ENCODE measurements at places on chromosomes 6 and 20. TPM values are rescaled to one million over a fixed set of nuclear protein-coding genes. Genes with fewer than 3 reads are reported as not detected.
A peak's percentile ranks its signal among the peaks of the same experiment; 100 is the strongest.

- H3K4me3 ChIP-seq = peak overlapping the region; percentile 28
- H3K36me3 ChIP-seq = peaks cover 17% of the 10 kb centered on the region
- no peaks in the 10 kb centered on the region for H3K27me3 ChIP-seq
- DNase-seq = no peak
These were observed 37.7 kb downstream of the HECA start for GRCh38 chr6:139172567-139172966.

DNA sequence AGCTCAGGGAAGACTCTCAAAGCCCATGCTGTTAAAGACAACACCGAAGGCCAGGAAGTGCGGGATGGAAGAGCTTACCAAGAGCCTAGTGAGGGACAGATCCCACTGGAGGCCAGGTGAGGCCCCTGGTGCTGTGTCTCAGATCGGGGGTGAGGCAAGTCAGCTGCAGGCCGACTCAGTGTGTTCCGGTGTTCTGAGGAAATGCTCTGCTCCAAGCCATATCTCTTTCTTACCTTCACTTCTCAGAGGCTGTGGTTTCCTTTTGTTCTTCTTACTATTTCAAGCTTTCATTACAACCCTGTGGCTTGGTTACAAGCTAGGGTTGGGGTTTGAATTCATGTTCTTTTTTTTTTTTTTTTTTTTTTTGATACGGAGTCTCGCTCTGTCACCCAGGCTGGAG lies 114.3 kb upstream of the ZFP64 start:
- peak overlapping the region; percentile 34 for H3K27ac ChIP-seq
- H3K27me3 ChIP-seq = peaks cover 12% of the 10 kb centered on the region
- peaks cover 25% of the 10 kb centered on the region for H3K4me1 ChIP-seq
- H3K4me3 ChIP-seq = peak overlapping the region; percentile 61
- peaks cover 6% of the 10 kb centered on the region for H3K36me3 ChIP-seq

DNA sequence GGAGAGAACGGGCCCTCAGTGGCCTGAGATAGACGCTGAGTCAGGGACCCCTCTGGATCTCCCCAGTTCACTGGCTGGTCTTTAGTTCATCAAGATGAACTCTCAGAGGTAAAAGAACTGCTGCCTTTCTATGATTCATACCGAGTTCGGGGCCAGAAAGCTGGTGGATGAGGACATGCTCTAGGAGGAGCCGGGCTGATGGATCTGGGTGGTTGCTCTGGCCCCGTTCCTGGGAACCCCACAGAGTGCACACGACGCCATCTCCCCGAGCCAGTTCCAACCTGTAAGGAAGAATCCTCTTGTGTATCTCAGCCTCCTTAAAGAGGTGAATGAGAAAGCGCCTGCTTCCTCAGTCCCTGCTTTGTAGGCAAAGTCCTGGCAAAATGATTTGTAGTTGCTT lies 142.6 kb upstream of the PDE10A start:
- H3K27ac ChIP-seq = no peak overlapping the region
- H3K4me1 ChIP-seq = peaks cover 3% of the 10 kb centered on the region
- no peak overlapping the region for H3K4me3 ChIP-seq
- DNase-seq = no peak
- H3K27me3 ChIP-seq = peaks cover 24% of the 10 kb centered on the region
- no peaks in the 10 kb centered on the region for H3K36me3 ChIP-seq

- no peak for DNase-seq
- H3K4me3 ChIP-seq = no peak overlapping the region
- H3K36me3 ChIP-seq = peaks cover 5% of the 10 kb centered on the region
- peaks cover 18% of the 10 kb centered on the region for H3K4me1 ChIP-seq
- H3K27ac ChIP-seq = no peak overlapping the region
These were observed 7.3 kb downstream of the ZBP1 start for GRCh38 chr20:57612916-57613315.

- peaks cover 5% of the 10 kb centered on the region for H3K27me3 ChIP-seq
- no peak overlapping the region for H3K4me3 ChIP-seq
- no peak for DNase-seq
- peak overlapping the region; percentile 45 for H3K27ac ChIP-seq
- H3K4me1 ChIP-seq = no peaks in the 10 kb centered on the region
- no peaks in the 10 kb centered on the region for H3K36me3 ChIP-seq
These were observed 28.8 kb downstream of the EPB41L1 start for GRCh38 chr20:36183155-36183944.

GRCh38 chr6:5051394-5051793 lies 33.7 kb upstream of the PPP1R3G start:
- DNase-seq = no peak
- no peaks in the 10 kb centered on the region for H3K4me1 ChIP-seq
- no peaks in the 10 kb centered on the region for H3K27me3 ChIP-seq
- H3K4me3 ChIP-seq = no peak overlapping the region
- no peak overlapping the region for H3K27ac ChIP-seq
- no peaks in the 10 kb centered on the region for H3K36me3 ChIP-seq

DNA sequence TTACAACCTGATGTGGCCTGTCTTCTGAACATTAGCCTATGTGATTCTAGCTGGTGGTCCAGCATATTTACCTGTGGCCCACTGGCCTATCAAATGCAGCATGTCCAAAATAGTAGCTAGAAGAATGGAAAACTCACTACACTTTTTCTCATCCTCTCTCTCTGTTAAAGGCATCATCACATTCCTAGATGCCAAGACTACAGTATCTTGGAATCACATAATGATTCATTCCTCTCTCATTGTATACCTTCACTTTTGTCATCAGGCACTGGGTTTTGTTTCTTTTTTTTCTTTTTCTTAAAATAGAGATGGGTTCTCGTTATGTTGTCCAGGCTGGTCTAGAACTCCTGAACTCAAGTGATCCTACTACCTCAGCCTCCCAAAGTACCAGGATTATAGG lies 45.0 kb downstream of the FAM83B start:
- H3K4me3 ChIP-seq = no peak overlapping the region
- no peak overlapping the region for H3K27ac ChIP-seq
- H3K27me3 ChIP-seq = no peaks in the 10 kb centered on the region
- no peak for DNase-seq
- H3K4me1 ChIP-seq = no peaks in the 10 kb centered on the region
- no peaks in the 10 kb centered on the region for H3K36me3 ChIP-seq

BPI gene
- not detected for total RNA-seq

TINAG gene
- not detected for total RNA-seq

DNA sequence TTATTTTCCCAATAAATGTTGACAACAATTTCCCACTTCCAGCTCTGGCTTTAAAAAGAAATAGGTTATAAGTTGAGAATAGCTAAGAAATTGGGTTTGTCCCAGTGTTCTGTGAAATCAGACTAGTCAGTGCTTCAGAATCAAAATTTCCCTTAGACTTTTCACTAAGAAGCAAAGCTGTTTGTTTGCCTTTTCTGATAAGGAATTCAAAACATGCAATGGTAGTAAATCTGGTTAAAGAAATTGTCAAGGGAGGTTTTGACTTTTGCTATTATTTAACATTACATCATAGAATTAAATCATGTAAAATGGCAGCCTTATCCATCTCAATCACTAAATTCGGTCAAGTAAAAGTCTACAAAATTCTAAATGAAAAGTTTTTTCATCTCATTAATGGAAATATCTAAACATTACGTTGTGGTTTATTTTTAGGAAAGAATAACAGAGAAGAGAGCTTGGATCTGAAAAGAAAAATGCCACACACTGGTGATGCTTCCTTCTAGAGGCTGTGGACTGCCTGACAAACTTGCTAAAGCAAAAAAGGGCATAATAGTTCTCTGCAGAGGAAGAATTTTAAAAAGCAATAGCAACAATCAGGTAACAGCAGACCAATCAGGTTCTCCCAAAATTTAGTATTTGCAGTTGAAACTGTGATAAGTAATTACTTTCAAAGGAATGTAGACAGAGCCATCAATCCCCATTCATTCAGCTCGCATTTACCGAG lies 36.4 kb downstream of the PLAGL1 start:
- H3K27ac ChIP-seq = no peak overlapping the region
- no peaks in the 10 kb centered on the region for H3K4me1 ChIP-seq
- no peak for DNase-seq
- peaks cover 3% of the 10 kb centered on the region for H3K36me3 ChIP-seq

- no peaks in the 10 kb centered on the region for H3K27me3 ChIP-seq
- DNase-seq = no peak
- H3K36me3 ChIP-seq = peaks cover 2% of the 10 kb centered on the region
- H3K4me1 ChIP-seq = no peaks in the 10 kb centered on the region
- H3K27ac ChIP-seq = no peak overlapping the region
These were observed 84.7 kb upstream of the MRAP2 start for GRCh38 chr6:83948851-83949250.

- H3K4me1 ChIP-seq = no peaks in the 10 kb centered on the region
- DNase-seq = no peak
- H3K36me3 ChIP-seq = no peaks in the 10 kb centered on the region
- no peaks in the 10 kb centered on the region for H3K27me3 ChIP-seq
- no peak overlapping the region for H3K4me3 ChIP-seq
These were observed 976.7 kb upstream of the MANEA start for GRCh38 chr6:94600636-94601035.

DNA sequence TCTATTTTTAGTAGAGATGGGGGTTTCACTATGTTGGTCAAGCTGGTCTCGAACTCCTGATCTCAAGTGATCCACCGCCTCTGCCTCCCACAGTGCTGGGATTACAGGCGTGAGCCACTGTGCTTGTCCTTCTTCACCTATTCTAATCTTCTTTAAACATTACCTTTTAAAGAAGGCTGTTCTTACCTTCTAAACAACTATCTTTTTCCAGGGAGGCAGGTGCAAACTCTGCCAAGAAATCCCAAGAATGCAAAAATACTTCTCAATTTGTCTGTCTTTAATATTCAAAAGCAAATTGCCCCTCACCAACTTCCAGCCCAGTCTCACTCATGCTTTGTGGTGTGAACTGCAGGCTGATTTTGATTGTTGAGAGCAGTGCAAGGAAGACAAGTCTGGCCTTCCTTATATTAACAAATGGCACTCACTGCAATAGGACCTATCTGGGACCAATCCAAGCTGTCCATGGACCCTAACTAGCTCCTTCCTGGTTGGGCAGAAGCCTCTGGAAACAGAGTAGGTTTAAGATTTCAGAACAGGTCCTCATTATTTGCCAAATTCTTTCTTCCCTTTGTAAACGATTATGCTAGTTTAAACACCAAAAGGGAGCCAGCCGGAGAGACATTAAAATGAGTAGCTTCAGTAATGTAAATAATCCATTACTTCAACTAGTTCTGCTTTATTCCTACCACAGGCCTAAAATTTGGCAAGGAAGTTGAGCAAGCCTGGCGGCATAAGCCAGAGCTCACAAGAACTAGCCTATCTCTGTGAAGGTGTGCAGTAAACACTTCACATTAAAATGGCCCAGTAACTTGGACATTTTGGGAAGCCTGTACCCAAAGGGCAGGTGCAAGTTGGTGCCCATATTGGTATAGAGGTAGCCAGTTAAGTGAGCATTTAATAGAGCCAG lies 1.6 kb downstream of the SCAND1 start:
- H3K27me3 ChIP-seq = no peaks in the 10 kb centered on the region
- no peak for DNase-seq
- peaks cover 18% of the 10 kb centered on the region for H3K4me1 ChIP-seq
- H3K27ac ChIP-seq = peak overlapping the region; percentile 97
- H3K4me3 ChIP-seq = peak overlapping the region; percentile 98

GRCh38 chr6:108739496-108740330 lies 108.5 kb upstream of the ARMC2 start:
- no peaks in the 10 kb centered on the region for H3K36me3 ChIP-seq
- no peak overlapping the region for H3K27ac ChIP-seq
- H3K4me1 ChIP-seq = peaks cover 7% of the 10 kb centered on the region

GRCh38 chr6:12344961-12345693 lies 55.0 kb downstream of the EDN1 start:
- H3K4me1 ChIP-seq = no peaks in the 10 kb centered on the region
- H3K27ac ChIP-seq = no peak overlapping the region
- H3K36me3 ChIP-seq = no peaks in the 10 kb centered on the region
- DNase-seq = no peak
- peaks cover 38% of the 10 kb centered on the region for H3K27me3 ChIP-seq
- H3K4me3 ChIP-seq = no peak overlapping the region

GRM1 gene
- total RNA-seq = not detected

DNA sequence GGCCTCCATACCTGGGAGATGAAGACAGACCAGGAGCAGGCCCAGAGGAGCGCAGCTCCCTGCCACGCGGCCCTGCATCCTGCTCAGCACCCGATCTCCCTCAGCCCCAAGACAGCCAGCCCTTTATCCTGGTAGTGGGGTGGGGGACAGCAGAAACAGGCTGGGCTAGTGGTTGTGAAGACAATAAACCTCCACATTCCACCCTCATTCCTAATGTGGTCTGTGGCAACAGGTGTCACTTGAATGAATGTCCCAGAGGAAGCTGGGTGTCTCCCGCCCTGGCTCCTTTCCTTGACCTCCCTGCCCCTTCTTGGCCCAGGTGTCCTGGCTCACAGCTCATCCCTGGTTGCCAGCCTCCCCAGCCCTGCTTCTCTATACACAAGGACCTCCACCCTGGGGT lies at the start of gene C6orf15:
C6orf15 (minus strand) TSS at position 98 of the 400 bp plus-strand sequence; CDS start at position 78, 20 bp downstream.
- peaks cover 61% of the 10 kb centered on the region for H3K27me3 ChIP-seq
- H3K27ac ChIP-seq = no peak within 1 kb of the TSS
- H3K36me3 ChIP-seq = peaks cover 8% of the 10 kb centered on the region
- no peak within 1 kb of the TSS for H3K4me3 ChIP-seq

- H3K4me1 ChIP-seq = peaks cover 2% of the 10 kb centered on the region
- no peak for DNase-seq
- peaks cover 3% of the 10 kb centered on the region for H3K36me3 ChIP-seq
- H3K4me3 ChIP-seq = no peak overlapping the region
These were observed 67.8 kb upstream of the ANKEF1 start for GRCh38 chr20:9966966-9967365.
